ENCODE measurements at places on chromosomes 6 and 20. TPM values are rescaled to one million over a fixed set of nuclear protein-coding genes. Genes with fewer than 3 reads are reported as not detected.

- no peak overlapping the region for H3K4me3 ChIP-seq
- H3K27ac ChIP-seq, result no peak overlapping the region
- no peaks in the 10 kb centered on the region for H3K36me3 ChIP-seq
- no peaks in the 10 kb centered on the region for H3K27me3 ChIP-seq
- peaks cover 10% of the 10 kb centered on the region for H3K4me1 ChIP-seq
- no peak for DNase-seq
These were observed 181.6 kb downstream of the FARS2 start for GRCh38 chr6:5442916-5443315.

The HTR1E gene
- not detected for total RNA-seq

GRCh38 chr6:63214816-63215215 lies 3.5 kb downstream of the FKBP1C start:
- H3K27me3 ChIP-seq, result no peaks in the 10 kb centered on the region
- no peak overlapping the region for H3K27ac ChIP-seq
- H3K4me3 ChIP-seq, result no peak overlapping the region

GRCh38 chr6:117168296-117169063 lies 96.9 kb upstream of the VGLL2 start:
- H3K4me3 ChIP-seq, result no peak overlapping the region
- H3K4me1 ChIP-seq, result no peaks in the 10 kb centered on the region
- no peak overlapping the region for H3K27ac ChIP-seq
- no peaks in the 10 kb centered on the region for H3K27me3 ChIP-seq
- no peaks in the 10 kb centered on the region for H3K36me3 ChIP-seq
- DNase-seq, result no peak

DNA sequence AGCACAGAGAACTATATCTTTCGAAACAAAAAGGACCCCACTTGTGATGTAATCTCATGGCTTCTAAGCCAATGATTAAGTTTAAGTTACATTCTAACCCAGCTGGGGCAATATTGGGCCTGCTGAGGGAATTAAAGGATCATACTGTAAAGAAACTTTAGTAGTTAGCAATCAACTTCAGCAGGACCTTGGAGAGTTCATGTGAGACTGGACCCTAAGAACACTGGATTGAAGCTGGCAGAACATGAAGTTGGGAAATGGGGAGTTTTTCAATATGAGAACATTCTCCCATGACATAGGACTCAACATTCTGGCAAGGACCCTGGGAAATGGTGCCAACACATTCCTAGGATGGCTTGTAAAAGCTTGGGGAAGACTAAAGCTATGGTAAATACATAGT lies 516.2 kb downstream of the PKHD1 start:
- no peaks in the 10 kb centered on the region for H3K4me1 ChIP-seq
- no peaks in the 10 kb centered on the region for H3K27me3 ChIP-seq

DNA sequence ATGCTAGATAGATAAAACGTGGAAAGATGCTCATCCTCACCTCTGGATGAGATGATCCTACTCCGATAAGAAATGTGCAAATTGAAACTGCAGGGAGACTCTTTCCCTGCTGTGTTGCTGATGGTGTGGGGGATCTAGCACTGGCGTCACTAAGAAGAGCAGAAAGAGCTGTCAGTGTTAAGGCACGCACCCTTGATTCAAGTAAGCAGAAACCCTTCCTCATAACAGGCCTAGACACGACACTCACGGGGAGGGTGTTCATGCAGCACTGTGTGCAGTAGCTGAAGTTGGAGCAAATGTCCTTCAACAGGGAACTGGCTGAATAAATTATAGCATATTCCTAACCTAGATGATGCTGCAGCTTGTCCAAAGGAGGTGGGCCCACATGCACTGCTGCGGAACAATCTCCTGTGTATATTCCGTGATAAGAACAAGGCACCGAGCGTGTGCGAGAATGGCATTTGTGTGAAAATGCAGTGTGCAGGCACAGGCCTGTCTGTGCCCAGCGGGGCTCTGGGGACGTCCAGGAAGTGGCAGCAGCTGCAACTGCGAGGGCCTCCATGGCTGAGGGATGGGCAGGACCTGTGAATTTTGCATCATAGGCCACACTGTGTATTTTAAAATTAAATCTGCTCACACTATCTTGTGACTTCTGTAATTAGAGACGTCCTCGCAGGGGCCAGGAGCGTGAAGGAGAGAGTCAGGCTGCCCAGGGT lies 64.0 kb downstream of the TCP11 start:
- H3K27ac ChIP-seq, result no peak overlapping the region
- no peak overlapping the region for H3K4me3 ChIP-seq
- no peak for DNase-seq
- no peaks in the 10 kb centered on the region for H3K27me3 ChIP-seq

The HMGA1 gene
- 243 TPM for total RNA-seq

The SNAP91 gene
- total RNA-seq, result not detected

- no peaks in the 10 kb centered on the region for H3K4me1 ChIP-seq
- no peaks in the 10 kb centered on the region for H3K27me3 ChIP-seq
- DNase-seq, result no peak
- H3K27ac ChIP-seq, result no peak overlapping the region
- H3K4me3 ChIP-seq, result no peak overlapping the region
- no peaks in the 10 kb centered on the region for H3K36me3 ChIP-seq
These were observed 78.3 kb downstream of the ZDHHC14 start for GRCh38 chr6:157459327-157459726.

The ZSCAN16 gene
- total RNA-seq, result 2.3 TPM

- no peaks in the 10 kb centered on the region for H3K4me1 ChIP-seq
- H3K36me3 ChIP-seq, result no peaks in the 10 kb centered on the region
- H3K27ac ChIP-seq, result no peak overlapping the region
- H3K4me3 ChIP-seq, result no peak overlapping the region
- no peak for DNase-seq
- peaks cover 4% of the 10 kb centered on the region for H3K27me3 ChIP-seq
These were observed 183.2 kb downstream of the DLL1 start for GRCh38 chr6:170107606-170108222.

- DNase-seq, result peak; percentile 96
- no peak overlapping the region for H3K4me3 ChIP-seq
- no peaks in the 10 kb centered on the region for H3K36me3 ChIP-seq
These were observed 51.1 kb downstream of the GTF2H5 start for GRCh38 chr6:158219228-158219627.

GRCh38 chr6:130020073-130020906 lies 1.9 kb downstream of the L3MBTL3 start:
- DNase-seq, result peak; percentile 59
- peak overlapping the region; percentile 80 for H3K4me3 ChIP-seq
- H3K27ac ChIP-seq, result peak overlapping the region; percentile 62
- peaks cover 3% of the 10 kb centered on the region for H3K4me1 ChIP-seq
- H3K36me3 ChIP-seq, result no peaks in the 10 kb centered on the region
